ENCODE measurements at places on chromosomes 12 and 14. TPM values are rescaled to one million over a fixed set of nuclear protein-coding genes. Genes with fewer than 3 reads are reported as not detected.

The NEUROD4 gene
- not detected for total RNA-seq

The KCNA5 gene
- total RNA-seq: 2.8 TPM

The ELK3 gene
- total RNA-seq: 23.8 TPM

The TRHDE gene
- 6.1 TPM for total RNA-seq

- DNase-seq: no peak
- peaks cover 37% of the 10 kb centered on the region for H3K4me1 ChIP-seq
- no peak overlapping the region for H3K27ac ChIP-seq
- no peaks in the 10 kb centered on the region for H3K36me3 ChIP-seq
- no peaks in the 10 kb centered on the region for H3K27me3 ChIP-seq
These were observed 155.8 kb downstream of the TMTC2 start for GRCh38 chr12:82842480-82842879.

DNA sequence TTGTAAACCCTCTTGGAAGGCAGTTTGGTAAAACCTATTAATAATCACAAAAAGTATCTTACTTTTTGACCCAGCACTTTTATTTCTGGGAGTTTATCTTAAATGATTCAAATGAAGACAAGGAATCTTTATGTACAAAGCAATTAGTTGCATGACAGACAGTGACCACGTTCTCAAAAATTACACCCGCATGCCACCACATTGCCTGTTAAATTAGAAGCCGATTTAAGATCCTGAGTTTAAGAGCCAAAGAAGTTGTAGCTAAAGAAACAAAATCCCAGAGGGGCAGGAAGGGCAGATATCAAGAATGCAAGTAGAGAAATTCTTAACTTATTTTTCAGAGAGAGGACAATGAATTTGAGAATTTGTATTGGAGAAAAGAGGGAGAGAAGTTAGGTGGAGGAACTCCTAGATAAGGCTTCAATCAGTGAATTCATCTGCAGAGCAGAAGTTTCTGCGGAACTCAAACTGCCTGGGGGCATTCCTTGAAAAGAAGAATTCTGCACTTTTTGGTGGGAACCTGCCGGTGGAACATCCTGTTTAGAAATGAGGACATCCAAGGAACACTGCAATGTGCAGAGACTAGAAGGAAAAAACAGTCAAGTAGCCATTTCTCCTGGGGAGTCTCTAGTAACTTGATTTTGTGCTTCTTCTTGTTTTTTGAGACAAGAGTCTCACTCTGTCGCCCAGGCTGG, 1.1 kb upstream of the RIOX1 start:
- H3K36me3 ChIP-seq: no peaks in the 10 kb centered on the region
- no peak overlapping the region for H3K4me3 ChIP-seq
- no peaks in the 10 kb centered on the region for H3K4me1 ChIP-seq

- peak; percentile 75 for DNase-seq
- H3K4me3 ChIP-seq: peak overlapping the region; percentile 71
- H3K36me3 ChIP-seq: no peaks in the 10 kb centered on the region
- peaks cover 56% of the 10 kb centered on the region for H3K4me1 ChIP-seq
These were observed 1.7 kb downstream of the RASSF8 start for GRCh38 chr12:25960143-25960542.
